ENCODE measurements at places on chromosomes 5 and 9. TPM values are rescaled to one million over a fixed set of nuclear protein-coding genes. Genes with fewer than 3 reads are reported as not detected.

Gene PCAT7
- not detected for total RNA-seq

Gene OR1J2
- total RNA-seq, result not detected

GRCh38 chr9:36136894-36137391 is 410 bp downstream of the GLIPR2 start:
- H3K36me3 ChIP-seq, result peaks cover 5% of the 10 kb centered on the region
- no peak for DNase-seq
- peaks cover 17% of the 10 kb centered on the region for H3K4me1 ChIP-seq
- H3K27ac ChIP-seq, result peak overlapping the region; percentile 65
- H3K27me3 ChIP-seq, result no peaks in the 10 kb centered on the region

- peaks cover 18% of the 10 kb centered on the region for H3K4me1 ChIP-seq
- H3K4me3 ChIP-seq, result no peak overlapping the region
- H3K27me3 ChIP-seq, result no peaks in the 10 kb centered on the region
- H3K27ac ChIP-seq, result peak overlapping the region; percentile 85
Observed at GRCh38 chr5:78777901-78778300, 129.3 kb upstream of the LHFPL2 start.

DNA sequence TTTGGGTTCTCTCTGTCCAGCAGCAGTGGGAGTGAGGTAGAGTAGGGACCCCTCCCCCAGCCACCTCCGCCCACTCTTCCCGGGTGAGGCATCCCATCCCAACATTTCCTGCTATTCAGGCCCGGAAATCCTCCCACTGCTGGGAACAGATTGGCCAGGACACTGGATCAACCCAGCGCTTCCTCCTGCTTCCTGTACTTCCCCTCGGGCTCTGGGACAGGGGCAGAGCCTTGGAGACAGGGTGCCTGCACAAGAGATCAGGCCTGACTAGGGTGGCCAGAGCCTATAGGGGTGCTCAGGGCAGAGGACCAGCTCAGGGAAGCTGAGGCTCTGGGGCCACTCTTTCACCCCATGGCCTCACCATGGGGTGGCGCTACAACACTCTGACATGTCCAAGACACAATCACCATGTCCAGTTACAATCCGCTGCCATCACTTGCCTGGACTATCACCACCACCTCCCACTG is 14.5 kb downstream of the SH2D3C start:
- peaks cover 2% of the 10 kb centered on the region for H3K4me1 ChIP-seq
- no peak overlapping the region for H3K27ac ChIP-seq
- no peak overlapping the region for H3K4me3 ChIP-seq
- H3K27me3 ChIP-seq, result peaks cover 28% of the 10 kb centered on the region
- DNase-seq, result no peak

GRCh38 chr5:145158730-145159129 is 676.4 kb downstream of the PRELID2 start:
- H3K36me3 ChIP-seq, result no peaks in the 10 kb centered on the region
- no peak overlapping the region for H3K27ac ChIP-seq
- no peak overlapping the region for H3K4me3 ChIP-seq
- DNase-seq, result no peak
- peaks cover 4% of the 10 kb centered on the region for H3K4me1 ChIP-seq

GRCh38 chr9:137459152-137459600 is at the start of gene NSMF:
NSMF (minus strand) TSS chr9:137459334; CDS start chr9:137459102, 232 bp downstream.
- peak within 1 kb of the TSS; percentile 84 for H3K27ac ChIP-seq
- peaks cover 23% of the 10 kb centered on the region for H3K4me1 ChIP-seq
- peaks cover 23% of the 10 kb centered on the region for H3K36me3 ChIP-seq
- H3K4me3 ChIP-seq, result peak within 1 kb of the TSS; percentile 82
- no peaks in the 10 kb centered on the region for H3K27me3 ChIP-seq

DNA sequence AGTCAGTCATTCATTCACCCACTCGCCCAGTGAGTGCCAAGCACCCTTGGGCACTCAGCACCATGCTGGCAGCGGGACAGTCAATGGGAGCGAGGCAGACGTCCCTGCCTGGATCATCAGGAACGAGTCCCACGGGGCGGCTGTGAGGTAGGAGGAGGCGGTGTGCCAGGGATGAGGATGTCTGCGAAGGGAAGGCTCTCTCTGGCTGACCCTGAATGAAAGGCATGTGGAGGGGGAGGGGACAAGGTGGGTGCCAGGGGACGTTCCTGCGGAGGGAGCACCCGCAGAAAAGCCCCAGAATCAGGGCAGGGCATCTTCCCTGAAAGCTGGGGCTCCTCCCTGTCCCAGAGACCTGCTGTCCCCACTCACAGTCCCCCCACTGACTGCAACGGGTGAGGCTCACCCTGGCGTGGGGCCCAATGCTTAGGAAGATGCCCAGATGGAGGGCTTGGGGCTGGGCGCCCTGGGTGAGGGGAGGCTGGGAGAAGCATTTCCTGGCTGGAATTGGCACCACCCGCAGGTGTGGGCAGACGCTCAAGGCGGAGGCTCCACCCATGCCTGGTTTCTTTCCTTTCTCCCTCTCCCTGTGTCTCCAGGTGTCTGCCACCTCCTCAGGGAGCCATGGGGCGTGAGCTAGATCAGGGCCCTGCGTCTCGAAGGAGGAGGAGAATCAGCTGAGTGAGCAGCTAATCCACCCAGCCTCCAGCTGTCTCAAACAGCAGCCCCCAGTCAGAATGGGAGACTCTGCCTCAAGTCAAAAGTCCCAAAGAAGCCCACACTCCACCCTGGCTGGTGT is 179.0 kb upstream of the PPP1R26 start:
- H3K36me3 ChIP-seq, result no peaks in the 10 kb centered on the region
- no peaks in the 10 kb centered on the region for H3K4me1 ChIP-seq
- H3K27me3 ChIP-seq, result no peaks in the 10 kb centered on the region

DNA sequence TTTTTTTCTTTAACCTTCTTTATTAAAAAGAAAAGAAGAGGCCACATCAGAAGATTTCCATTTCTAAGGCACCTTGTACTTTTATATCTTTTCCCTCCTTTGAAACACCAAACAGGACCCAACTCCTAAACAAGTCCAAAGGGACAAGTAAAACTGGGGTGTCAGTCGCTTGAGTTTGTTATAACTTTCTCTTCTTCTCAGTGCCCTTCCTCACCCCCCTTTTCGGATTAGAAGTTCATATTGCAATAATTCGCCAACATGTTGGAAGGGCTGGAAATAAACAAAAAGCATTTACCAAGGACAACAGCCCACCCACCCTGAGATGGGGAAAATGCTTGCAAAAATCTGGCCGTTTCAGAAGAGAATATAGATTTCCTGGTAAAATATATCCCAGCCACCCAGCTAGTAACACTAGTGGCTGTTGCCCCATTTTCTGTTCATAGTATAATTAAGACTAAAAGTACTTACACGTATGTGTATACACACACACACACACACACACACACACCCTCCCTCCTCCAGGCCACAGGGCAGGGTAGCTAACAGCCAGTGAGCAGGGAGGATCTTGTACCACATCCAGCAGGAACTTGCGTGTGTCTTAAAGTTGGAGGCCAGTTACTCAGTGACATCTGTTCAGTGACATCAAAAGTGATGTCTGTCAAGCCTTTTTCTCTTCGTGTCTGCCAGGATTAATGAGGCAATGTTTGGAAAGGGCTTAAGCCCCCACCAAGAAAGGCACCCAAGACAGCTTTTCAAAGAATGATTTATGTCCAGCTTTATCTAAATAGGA is 149.1 kb upstream of the KLF4 start:
- H3K27me3 ChIP-seq, result no peaks in the 10 kb centered on the region
- no peaks in the 10 kb centered on the region for H3K36me3 ChIP-seq
- peak; percentile 77 for DNase-seq
- H3K27ac ChIP-seq, result peak overlapping the region; percentile 61
- H3K4me1 ChIP-seq, result peaks cover 10% of the 10 kb centered on the region

- H3K4me1 ChIP-seq, result peaks cover 5% of the 10 kb centered on the region
- H3K27me3 ChIP-seq, result no peaks in the 10 kb centered on the region
- no peak overlapping the region for H3K27ac ChIP-seq
- no peaks in the 10 kb centered on the region for H3K36me3 ChIP-seq
- DNase-seq, result peak; percentile 41
Observed at GRCh38 chr5:160175438-160176218, 53.7 kb upstream of the FABP6 start.

- no peaks in the 10 kb centered on the region for H3K27me3 ChIP-seq
- H3K36me3 ChIP-seq, result no peaks in the 10 kb centered on the region
- no peak for DNase-seq
Observed at GRCh38 chr9:97293818-97294217, 13.6 kb upstream of the CCDC180 start.

GRCh38 chr5:34618371-34619065 is 37.6 kb upstream of the RAI14 start:
- no peaks in the 10 kb centered on the region for H3K36me3 ChIP-seq
- no peak for DNase-seq
- peaks cover 2% of the 10 kb centered on the region for H3K4me1 ChIP-seq

- no peak for DNase-seq
- H3K27me3 ChIP-seq, result no peaks in the 10 kb centered on the region
- no peak overlapping the region for H3K27ac ChIP-seq
- H3K36me3 ChIP-seq, result no peaks in the 10 kb centered on the region
- H3K4me1 ChIP-seq, result no peaks in the 10 kb centered on the region
Observed at GRCh38 chr5:156456857-156457256, 129.9 kb downstream of the SGCD start.

DNA sequence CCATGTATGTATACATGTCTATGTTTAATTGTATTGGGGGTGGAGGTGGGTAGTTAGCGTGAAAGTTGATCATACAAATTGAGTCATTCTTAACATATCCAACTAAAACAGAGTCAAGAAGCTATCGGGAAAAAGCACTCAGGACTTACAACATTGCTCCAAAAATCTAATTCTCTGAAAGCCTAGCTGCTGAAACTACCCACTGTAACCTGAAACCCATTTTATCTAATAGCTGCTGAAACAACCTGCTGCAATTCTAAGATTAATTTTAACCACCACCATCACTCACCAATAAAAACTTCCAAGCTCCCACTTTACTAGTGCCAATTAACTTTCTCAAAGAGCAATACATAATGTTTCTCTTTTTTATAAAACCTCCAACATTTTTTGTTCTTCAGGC is 32.2 kb downstream of the KCNV2 start:
- no peak overlapping the region for H3K27ac ChIP-seq
- H3K4me3 ChIP-seq, result no peak overlapping the region
- peak; percentile 46 for DNase-seq
- peaks cover 6% of the 10 kb centered on the region for H3K36me3 ChIP-seq
- H3K4me1 ChIP-seq, result no peaks in the 10 kb centered on the region

DNA sequence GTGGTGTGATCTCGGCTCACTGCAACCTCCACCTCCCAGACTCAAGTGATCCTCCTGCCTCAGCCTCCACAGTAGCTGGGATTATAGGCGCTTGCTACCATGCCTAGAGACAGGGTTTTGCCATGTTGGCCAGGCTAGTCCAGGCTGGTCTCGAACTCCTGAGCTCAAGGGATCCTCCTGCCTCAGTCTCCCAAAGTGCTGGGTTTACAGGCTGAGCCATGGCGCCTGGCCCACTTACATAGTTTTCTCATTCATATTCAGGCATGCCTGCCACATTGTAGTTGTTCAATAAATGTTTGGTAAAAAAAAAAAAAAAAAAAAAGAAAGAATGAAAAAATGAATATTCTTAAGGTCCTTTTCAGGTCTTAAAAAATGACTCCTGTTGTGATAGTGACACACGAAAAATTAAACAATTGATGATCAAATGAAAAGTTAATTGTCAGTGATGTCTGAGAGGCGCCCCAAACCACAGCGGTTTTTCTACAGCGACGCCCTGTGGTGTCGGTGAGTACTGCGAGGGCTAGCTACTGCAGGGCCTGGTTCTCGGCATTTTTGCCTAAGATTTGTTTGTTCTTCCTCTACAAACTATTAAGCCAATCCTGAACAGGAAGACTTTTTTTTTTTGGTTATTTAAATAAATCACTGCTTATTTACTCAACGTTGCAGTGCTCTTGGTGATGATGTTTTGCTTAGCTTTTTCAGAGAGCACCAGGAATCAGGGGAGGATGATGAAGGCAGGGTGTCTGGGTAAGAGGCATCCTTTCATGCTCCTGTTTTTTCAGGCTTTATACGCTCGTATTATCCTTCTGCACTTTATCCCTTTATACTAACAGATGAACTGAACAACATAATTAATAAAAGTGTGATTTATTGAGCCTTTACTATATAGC is 67.0 kb upstream of the DPYSL3 start:
- no peak overlapping the region for H3K27ac ChIP-seq
- no peak overlapping the region for H3K4me3 ChIP-seq
- peak; percentile 29 for DNase-seq
- no peaks in the 10 kb centered on the region for H3K27me3 ChIP-seq
- peaks cover 2% of the 10 kb centered on the region for H3K4me1 ChIP-seq

DNA sequence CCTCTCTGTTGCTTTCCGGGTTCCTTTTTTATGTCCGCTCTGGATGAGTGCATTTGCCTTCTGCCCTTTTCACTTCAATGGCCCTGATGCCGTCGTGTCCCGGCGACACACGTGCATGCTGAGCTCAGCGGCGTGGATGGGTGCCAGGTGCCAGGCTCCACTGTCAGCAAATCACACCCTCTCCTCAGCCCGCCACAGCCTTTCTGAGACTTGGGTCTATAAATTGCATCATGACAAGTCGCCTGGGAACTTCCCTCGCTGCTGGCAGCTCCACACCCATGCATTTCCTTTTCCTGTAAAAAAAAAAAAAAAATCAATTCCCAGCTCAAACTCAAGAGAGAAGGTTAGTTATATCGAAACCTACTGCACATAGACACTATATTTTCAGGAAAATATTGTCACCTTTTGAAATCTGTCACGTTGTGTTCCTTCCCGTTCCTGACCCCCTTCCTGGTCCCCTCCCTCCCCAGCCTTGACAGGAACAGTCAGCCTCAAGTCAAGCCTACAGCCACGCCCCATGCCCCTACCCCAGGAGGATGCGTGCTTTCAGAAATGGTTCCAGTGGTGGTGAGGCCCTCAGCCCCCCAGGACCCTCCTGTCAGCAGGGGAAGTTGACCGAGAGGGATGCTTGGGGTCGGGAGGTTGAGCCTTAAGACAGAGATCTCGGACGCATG is 110.3 kb upstream of the PTCH1 start:
- no peak for DNase-seq
- no peaks in the 10 kb centered on the region for H3K36me3 ChIP-seq
- H3K4me3 ChIP-seq, result no peak overlapping the region
- no peak overlapping the region for H3K27ac ChIP-seq
- peaks cover 5% of the 10 kb centered on the region for H3K4me1 ChIP-seq

GRCh38 chr5:36396640-36397039 is 94.9 kb upstream of the RANBP3L start:
- H3K36me3 ChIP-seq, result no peaks in the 10 kb centered on the region
- peak; percentile 26 for DNase-seq
- H3K27ac ChIP-seq, result no peak overlapping the region

DNA sequence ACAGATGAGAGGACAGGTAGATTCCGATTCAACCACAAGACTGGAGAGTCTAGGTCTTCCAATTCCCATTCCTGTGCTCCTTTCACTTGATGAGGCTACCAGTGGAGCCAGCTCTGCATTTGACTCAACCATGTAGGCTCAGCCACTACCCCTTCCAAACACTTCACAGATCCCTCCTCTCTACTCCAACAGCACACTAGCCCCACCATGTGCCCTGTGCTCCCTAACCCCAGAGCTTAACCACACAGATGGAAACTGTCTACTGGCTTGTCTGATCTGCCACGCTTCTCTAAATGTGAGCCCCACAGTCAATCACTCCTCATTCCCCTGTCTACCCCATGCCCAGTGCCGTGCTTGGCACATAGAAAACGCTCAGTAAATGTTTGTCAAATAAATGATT is 508.2 kb downstream of the CDK5RAP2 start:
- H3K27me3 ChIP-seq, result no peaks in the 10 kb centered on the region
- H3K27ac ChIP-seq, result no peak overlapping the region
- no peak overlapping the region for H3K4me3 ChIP-seq
- no peaks in the 10 kb centered on the region for H3K4me1 ChIP-seq
- H3K36me3 ChIP-seq, result no peaks in the 10 kb centered on the region

- no peak for DNase-seq
- H3K4me3 ChIP-seq, result no peak overlapping the region
- H3K4me1 ChIP-seq, result peaks cover 10% of the 10 kb centered on the region
- H3K27me3 ChIP-seq, result no peaks in the 10 kb centered on the region
- H3K27ac ChIP-seq, result no peak overlapping the region
Observed at GRCh38 chr9:120376101-120376500, 203.9 kb downstream of the CDK5RAP2 start.
